B cell (primary cell): ENCODE measurements at places on chromosomes 3 and 15.

DNA sequence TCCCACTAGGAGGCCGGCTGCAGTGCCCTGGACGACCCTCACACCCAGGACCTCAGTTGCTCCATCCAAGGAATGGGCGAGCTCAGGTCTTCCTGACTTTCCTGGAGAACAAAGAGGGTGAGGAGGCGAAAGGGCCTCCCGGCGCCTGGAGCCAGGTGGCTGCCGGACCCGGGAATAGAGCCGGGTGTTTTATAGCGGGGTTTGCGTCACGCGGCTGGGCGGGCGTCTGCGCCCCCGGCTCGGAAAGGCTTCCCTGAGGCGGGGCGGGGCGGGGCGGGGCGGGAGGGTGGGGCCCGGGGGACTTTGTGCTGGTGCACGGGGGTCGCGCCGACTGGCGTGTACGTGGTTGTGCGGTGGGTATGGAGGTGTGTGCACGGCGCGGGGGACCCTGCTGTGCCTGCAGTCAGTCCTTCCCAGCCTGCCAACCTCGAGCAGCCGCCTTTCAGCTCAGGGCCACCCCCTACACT, 4.6 kb upstream of the PRKCD start:
- DNase-seq = no peak

DNA sequence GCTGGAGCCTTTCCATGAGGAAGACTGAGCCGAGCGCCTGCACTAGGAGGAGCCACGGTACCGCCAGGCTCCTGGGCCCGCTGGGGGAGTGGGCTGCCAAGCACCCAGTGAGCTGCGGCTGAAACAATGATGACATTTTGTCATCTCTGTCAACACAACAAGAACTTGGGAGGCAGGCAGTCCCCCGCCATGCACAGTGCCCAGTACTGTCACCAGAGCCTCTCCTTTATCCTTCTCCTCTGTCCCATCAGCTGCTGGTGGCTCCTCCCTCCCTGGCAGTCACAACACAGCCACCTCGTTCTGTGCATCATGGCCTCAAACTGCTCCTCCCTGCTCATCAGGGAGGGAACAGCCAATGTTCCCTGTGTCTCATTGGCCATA, 34.0 kb upstream of the PCSK6 start:
- no peak for DNase-seq

DNA sequence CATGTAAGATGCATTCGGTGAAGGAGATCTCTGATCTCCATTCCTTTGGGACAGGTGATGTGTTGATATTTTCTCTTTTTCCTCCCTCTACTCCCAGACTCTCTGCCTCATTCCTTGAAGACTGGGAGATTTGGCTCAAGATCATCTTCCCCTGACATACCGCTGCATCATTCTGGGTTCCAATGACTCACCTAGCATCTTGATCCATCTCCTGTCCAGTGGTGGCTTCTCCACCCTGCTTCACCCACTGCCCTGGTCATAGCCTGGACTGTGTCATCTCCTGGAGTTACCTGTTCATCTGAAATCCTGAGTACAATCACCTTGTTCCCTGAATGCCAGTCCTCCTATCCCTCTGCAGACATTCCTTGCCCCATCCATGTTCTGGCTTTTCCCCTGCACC, 57.4 kb upstream of the TRAK1 start:
- DNase-seq = no peak

DNA sequence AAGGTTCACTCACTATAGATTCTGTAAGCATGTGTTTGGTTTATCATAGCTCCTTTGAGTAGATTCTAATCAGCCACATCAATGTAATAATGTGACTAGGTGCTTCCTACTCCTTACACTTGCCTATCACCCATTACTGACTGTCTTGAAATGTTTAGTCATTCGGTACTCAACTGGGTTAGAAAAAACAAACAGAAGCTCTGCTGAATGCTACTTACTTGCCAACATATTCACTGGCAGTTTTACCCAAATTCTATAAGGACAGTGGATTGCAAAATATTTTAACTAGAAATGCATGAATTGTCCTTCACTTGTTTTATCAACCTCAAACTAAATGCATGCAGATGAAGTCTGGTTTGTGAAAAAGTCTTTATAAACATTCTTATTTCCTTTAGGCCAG, 352.1 kb upstream of the ALCAM start:
- DNase-seq = no peak

DNA sequence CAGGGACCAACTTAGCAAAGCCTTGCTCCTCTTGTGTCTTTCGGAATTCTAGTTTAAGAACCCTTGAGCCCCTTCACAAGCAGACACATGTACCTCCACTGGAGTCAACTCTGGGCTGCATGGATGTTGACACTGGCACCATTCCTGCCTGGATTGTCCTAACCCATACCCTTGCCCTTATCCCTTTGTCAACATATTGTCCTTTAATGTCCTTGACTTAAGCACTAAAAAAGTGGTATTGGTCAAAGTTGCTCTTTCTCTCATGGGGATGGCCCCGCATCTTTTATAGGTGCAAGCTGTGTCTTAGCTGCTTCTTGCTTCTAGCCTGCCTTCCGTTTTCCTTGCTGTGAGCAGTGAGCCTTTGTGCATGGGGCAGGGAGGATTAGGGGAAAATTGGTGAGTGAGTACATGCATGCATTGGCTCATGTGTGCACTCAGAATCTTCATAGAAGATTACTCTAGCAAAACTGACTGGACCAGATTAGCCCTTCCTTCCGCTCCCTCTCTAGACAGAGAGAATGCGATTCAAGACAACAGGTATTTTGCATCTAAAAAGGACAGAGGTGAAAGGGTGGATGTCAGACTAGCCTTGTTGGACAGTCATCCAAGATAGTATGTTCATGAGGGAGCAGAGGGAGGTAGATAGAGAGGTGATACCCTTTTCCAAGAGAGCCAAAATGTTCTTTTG, 42.4 kb downstream of the TGFBR2 start:
- no peak for DNase-seq

DNA sequence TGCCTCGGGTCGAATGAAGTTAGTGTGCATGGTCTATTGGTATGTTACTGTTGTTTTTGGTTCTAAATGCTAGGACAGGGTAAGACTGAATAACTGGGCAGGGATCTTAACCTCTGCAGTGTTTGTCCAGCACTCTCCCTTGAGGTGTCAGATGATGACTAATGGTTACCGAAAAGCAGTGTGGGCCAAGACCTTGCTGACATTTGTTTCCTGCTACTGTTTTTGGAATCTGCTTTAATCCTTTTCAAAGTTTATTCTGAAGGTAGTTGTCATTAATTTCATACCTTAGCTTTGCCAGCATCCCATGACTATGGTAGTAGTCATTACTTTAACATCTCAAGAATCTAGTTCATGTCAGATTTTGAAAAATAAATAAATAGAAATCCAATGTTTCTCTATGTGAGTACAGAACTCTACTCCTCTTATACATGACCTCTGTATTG, 117.0 kb downstream of the P3H2 start:
- no peak for DNase-seq

- DNase-seq = no peak
Observed at GRCh38 chr15:89499156-89499555, 2.8 kb upstream of the RHCG start.

GRCh38 chr3:114650808-114651207, 357.0 kb downstream of the TIGIT start:
- DNase-seq = no peak
